ENCODE measurements at places on chromosomes 6 and 20.
A peak's percentile ranks its signal among the peaks of the same experiment; 100 is the strongest.

DNA sequence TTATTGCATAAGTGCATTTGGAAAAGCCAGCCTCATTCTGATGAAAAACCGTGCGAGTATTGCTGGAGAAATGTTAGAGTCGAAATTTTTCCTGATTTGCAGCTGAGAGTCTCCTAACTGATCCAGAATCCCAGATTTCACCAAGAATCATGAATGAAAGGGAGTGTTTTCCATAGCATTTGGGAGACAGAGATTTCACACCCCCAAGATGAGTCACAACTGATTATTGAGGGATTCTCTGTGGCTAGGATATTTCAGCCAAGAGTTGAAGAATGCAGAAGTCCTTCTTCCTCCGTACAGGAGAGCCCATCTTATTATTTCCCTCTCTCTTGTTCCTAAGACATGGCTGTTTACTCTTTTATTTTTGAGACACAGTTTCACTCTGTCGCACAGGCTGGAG is 82.2 kb upstream of the SALL4 start:
- DNase-seq, result no peak

DNA sequence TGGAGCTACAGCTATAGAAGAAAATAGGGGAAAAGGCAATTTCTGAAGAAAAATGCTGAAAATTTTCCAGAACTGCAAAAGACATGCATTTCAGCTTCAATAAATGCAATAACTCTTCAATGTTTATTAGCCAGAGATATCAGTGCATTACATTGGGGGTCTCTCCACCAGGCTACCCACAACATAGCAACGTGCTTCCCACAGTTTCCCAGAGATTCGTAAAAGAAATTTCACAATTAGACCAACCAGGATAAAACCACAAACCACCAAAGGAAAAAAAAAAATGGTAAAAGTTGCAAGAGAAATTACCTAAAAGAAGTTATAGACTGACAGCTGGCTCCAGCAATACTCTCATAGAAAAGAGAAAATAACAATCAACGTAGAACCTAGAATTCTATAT is 16.0 kb downstream of the LY86 start:
- DNase-seq, result peak; percentile 38

DNA sequence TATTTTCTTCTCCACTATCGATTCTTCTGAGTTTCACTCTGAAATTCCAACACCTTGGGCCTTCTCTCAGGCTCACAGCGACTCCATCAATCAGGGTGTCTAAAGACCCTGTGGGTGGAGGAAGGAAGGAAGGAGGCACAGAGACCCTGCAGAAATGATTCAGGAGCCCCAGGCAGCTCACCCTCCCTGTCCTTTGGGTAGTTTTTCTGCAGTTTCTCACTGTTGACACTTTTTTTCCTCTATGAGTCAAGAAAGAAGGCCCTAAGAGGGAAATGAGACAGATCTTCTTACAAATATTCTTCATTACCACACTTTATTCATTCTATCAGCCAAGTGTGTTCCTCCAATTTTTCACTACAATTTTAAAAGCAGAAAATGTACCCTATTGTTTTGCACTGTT is 34.2 kb upstream of the TBXT start:
- DNase-seq, result no peak

DNA sequence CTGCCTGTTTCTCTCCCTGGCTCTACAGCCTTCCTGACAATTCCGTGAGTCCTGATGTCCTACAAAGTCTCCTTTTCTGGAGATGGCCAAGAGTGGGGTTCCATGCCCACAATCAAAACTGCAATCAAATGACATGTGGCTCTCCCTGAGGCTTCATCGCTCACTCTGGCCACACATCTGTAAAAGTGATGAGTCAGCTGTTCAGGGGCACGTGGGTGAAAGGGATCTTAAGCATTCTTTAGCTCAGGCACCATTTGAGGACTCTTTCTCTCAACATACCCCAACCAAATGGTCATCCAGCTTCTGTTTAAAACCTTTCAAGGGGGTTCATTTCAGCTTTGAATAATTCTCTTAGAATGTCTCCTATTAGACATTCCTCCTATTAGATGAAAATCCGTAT is 42.3 kb upstream of the EYA2 start:
- no peak for DNase-seq

DNA sequence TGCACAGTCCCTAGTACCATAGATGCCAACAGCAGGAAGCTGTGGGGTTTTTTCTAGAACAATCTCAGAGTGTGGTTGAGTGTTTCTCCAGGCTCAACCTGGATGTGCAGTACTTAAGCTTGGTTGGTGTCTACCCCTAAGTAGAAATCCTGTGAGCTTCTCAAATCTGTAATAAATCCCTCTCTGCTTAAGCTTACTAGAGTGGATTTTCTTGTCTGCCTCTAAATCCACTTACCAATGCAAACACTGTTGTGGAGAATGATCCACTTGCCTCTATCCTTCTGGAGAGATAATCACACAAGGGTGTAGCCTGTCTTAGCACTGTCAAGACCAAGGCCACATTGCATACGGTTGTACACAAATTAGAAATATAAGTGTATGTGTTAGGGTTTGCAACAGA is 43.3 kb upstream of the CLIC5 start:
- DNase-seq, result no peak

DNA sequence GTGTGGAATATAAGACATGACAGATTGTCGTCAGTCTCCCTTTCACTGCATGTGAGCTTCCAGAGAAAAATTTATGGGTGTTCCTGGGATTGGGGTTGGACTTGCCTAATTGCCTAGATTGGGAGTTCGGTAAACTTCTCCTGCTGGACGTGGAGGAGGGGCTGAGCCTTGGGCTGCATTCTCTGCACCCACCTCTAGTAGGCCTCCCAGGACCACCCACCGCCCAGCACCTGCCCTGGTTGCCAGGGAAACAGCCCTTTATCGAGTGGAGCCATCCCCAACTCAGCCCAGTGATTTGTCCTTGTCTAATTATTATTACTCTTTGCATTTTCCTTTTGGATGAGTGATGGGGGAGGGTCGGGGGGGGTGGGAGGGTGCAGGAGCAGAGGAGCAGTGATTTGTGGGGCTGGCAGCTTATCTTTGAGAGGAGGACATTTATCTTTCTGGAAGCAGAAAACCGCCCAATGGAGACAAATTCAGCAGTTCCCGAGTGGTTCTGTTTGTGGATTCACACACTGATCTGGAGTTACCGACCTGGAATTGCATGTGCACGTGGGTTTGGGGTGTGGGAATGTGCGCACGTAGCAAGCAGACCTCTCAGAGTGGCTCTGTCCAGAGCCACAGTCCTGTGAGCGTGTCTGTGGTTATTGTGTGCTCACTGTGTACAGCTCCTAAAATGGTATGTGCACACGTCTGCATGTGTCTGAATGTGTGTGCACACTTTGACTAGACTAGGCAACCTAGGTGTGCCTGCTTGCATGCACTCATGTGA is 104.5 kb downstream of the DHX35 start:
- DNase-seq, result no peak

GRCh38 chr6:15426901-15427300 is 181.0 kb downstream of the JARID2 start:
- no peak for DNase-seq

All from hematopoietic multipotent progenitor cell treated with erythropoietin and hydrocortisone succinate and interleukin-3 and kit ligand, for 4 days (in vitro differentiated cells).